Retinal pigment epithelial cell (primary cell): ENCODE measurements at places on chromosomes 3 and 15.

- DNase-seq, result no peak
These were observed 239.8 kb downstream of the ITPR1 start for GRCh38 chr3:4732925-4733324.

DNA sequence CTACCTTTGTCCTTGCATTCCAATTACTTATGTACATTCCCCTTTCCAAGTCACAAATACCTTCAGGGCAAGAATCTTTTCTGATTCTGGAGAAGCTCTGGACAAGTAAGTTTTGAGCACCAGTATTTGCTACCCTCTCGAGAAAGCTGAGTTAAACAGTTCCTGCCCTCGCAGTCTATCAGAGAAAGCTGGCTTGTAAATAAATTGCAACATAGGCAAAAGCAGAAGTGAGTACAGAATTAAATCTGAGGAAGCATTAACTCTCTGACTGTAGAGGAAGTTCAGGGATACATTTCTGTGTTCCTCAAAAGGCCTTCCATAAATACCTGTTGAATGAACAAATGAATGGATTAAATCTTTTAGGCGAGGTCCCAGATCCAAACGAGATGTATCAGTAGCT lies 1.2 kb downstream of the OSBPL11 start:
- no peak for DNase-seq

GRCh38 chr3:70218471-70218870 lies 94.0 kb downstream of the MDFIC2 start:
- no peak for DNase-seq

- DNase-seq, result no peak
These were observed 9.8 kb downstream of the RPL15 start for GRCh38 chr3:23926736-23927135.

- no peak for DNase-seq
These were observed 3.2 kb upstream of the PGPEP1L start for GRCh38 chr15:99010768-99011167.

DNA sequence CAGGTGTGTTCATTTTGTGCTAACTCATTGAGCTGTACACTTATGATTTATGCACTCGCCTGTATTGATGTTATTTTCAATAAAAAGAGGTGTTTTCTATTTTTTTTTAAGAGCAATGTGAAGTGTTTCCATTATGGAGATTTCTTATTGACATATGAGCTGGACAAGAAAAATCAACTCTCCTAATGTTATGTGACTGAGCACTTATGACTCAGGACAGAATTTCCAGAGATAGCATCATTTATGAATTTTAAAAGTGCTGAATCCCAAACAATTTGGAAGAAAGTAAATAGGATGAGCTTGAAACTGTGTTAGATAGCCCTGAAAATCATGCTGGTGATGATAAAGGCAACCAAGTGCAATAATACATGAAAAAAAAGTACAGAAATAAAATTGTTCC lies 118.9 kb downstream of the RFTN1 start:
- no peak for DNase-seq

DNA sequence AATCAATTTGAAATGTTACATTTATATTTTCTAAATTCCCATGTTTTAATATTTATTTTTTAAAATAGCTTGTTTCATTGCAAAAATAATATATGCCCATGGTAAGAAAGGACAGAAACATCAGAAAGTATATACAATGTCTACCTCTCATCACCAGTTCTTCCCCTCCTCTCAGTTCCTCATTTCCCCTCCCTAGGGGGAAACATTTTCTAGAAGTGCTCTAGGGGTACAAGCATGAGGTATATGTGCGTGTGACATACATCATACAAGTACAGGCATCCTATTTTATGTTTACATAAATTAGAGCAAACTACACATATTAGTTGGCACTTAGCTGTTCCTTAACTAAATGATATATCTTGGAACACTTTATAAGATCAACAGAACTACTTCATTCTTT lies 189.3 kb upstream of the VEPH1 start:
- no peak for DNase-seq

- DNase-seq, result no peak
These were observed 57.4 kb downstream of the APBA2 start for GRCh38 chr15:28943146-28943545.

- DNase-seq, result no peak
These were observed 227.8 kb downstream of the TBL1XR1 start for GRCh38 chr3:176969506-176969905.

- DNase-seq, result no peak
These were observed 130.3 kb downstream of the ATP8B4 start for GRCh38 chr15:49988766-49989165.

- DNase-seq, result no peak
These were observed 239.5 kb upstream of the MEIS2 start for GRCh38 chr15:37339856-37340255.

DNA sequence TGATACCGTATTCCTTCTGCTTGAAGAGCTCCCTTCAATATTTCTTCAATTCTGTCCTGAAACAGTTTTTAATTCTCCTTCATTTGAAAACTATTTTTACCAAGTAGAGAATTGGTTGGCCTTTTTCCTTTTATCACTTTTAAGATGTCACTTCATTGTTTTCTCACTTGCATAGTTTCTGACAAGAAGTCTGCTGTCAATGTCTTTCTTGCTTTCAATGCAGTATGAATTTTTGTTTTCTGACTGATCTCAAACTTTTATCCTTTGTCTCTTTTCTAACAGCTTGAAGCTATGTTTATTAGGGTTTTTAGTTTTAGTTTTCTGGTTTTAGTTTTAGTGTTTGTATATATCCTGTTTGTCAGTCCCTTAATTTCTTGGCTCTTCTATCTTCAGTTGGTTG lies 364.8 kb upstream of the TPRG1 start:
- no peak for DNase-seq

DNA sequence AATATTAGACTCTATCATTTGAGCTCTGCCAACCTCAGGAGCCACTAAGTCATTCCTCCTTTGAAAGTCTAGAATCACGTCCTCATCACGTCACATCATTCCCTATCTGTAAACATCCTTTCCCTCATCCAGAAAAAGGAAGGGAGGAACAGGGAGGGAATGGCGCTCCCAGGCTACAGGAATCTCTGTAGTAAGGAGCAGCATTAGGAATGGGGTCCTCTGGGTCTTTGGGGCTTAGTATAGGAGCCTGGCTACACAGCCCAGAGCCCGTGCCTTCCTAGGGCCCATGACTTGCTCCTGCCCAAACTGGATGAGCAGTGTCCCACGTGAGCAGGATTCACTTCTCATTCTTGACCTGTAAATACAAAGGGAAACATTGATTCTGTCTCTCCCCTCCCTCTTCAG lies 1.6 kb downstream of the TAGLN3 start:
- no peak for DNase-seq

GRCh38 chr3:184815046-184815930 lies 3.3 kb downstream of the VPS8 start:
- no peak for DNase-seq

DNA sequence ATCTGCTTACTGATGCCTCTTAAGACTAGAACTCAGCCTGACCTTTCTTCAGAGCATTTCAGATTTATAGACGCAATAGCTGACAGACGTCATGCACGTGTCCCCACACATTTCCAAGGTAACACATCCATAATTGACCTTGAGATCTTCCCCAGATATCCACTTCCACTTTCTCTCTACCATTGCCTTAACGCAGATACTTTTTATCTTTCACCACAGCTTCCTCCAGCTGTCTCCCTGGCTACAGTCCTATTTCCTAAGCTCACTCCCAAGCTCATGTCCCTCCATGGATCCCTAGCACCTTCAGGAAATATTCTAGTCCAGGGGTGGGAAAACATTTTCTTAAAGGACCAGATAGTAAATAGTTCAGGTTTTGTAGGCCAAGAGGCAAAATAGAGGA lies 173.0 kb upstream of the MITF start:
- DNase-seq, result no peak

DNA sequence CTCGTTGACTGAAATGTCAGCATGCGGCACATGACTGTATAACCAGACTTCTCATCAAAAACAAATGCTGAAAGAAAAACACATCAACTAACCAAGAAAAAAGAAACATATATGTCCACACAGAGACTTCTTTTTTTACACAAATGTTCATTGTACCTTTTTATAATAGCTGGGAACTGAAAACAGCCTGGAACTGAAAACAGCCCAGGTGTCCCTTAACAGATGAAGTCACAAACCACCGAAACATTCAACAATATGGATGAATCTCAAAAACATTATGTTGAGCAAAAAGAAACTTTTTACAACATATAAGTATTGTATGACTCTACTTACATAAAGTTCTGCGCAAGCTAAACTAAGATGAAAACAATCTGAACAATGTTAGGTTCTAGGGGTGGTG lies 20.6 kb downstream of the UBE3A start:
- DNase-seq, result no peak

DNA sequence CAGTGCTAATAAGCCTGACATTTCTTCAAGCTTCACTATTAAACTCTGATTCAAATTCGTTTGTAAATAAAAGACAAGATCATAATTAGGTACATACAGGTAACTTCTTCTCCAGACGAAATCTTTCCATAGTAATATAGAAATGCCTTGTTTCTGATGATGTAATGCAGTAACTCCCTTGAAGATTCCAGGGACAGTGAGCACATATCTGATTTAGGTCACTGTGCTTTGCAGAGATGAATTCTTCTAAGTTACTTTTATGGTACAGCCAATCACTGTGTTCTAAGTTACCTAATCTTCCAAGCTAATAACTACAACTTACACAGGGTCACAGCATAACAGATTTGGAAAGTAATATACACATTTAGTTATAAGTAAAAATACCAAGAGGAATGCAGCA lies 27.6 kb downstream of the SLC4A7 start:
- DNase-seq, result no peak

- no peak for DNase-seq
These were observed 2.7 kb downstream of the MSL2 start for GRCh38 chr3:136193278-136194054.

- no peak for DNase-seq
These were observed 178.2 kb upstream of the EOMES start for GRCh38 chr3:27900316-27900715.

DNA sequence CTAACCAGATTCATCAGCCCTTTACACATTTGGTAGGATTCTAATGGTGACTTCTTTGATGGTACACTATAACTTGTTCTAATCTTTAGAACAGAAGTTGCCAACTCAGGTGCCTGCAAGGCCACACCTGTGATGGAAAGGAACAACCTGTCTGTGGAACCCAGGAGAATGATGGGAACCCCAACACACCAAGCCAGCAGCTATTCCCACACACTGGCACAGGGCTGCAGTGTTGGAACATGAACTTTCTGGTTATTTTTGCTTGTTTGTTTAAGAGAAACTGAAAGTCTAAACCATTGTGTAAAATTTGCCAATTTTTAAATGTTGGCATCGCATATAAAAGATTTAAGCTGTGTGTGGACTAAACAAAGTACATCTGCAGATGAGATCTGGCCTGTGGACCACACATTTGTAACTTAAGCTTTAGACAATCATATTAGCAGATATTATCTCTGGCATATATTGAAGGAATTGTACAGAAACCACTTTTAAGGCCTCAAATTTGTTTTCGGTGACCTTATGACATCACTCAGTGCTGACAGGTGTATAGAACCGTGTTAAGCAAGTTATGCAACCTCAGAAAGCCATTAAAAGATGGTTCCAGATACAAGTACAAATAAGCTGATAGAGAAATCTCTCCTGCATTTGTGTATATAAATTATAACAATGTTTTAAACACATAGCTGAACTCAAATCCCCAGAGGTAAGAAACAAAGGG lies 242.9 kb downstream of the SLC9A9 start:
- DNase-seq, result no peak

- DNase-seq, result no peak
These were observed 607.9 kb upstream of the KCNMB2 start for GRCh38 chr3:177928172-177928873.

DNA sequence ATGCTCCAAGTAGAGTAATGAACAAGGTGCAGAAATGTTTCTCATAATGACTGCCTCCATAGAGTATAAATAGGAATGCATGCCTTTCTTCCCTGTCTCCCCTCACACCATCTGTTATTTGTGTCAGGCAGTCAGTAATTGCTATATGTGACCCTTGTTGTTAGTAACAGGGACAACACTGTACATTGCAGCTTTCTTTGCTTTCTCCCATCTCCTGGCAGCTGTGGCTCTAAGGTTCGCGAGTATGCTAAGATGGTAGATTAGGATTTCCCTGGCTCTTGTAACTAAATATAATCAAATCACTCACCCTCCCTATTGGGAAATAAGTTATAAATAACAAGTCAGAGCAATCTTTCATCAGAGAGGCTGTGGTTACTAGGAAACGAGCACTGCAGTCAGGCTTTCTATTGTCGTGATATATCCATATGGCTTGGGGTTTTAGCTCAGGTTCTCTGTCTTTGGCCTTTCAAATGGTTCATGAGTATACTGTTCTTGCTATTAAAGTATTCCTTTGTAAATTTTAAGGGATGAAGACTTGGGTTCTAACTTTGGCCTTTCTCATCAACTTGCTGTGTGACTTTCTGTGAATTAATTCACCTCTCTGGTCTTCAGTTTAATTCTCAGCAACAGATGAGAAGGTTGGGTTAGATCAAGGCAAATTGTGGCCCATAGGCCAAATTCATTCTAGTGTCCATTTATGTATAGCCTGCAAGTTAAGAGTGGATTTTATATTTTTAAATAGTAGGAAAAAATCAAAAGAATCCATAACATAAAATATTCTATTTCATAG lies 8.1 kb upstream of the MINDY4B start:
- no peak for DNase-seq

DNA sequence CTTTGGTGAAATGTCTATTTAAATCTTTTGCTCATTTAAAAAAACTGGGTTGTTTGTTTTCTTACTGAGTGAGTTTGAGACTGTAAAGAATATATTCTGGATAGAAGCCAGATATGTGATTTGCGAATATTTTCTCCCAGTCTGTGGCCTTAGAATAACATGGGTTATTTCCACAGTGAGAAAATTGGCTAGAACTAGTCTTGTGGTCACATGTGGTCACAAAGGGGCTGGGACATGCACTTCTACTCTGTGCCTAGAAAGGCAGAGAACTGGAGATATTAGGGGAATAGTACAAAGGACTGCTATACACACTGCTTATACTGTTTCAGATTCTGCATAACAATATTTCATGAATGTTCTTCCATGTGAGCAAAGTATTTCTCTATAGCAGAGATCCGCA lies 79.9 kb upstream of the RGMA start:
- DNase-seq, result no peak

DNA sequence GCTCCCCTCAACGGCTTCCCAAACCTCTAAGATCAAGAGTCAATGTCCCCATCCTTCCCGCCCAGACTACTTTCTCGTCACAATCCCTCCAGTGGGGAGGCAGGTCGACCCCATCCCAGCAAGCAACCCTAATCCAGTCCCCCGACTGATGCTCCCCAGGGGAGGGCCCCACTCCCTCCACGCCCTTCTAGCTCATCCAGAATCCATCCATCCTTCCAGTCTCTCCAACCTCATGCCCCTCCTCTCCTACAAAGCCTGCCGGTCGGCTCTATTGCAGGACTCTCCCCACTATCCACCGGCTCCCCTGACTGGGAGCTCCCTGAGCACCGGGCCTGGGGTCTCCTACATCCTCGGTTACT lies 1.3 kb downstream of the ADAMTS7 start:
- DNase-seq, result no peak

GRCh38 chr3:100875239-100875638 lies 118.0 kb downstream of the ABI3BP start:
- DNase-seq, result no peak

GRCh38 chr15:64341961-64342360 lies 14.0 kb downstream of the CSNK1G1 start:
- DNase-seq, result peak; percentile 67

- no peak for DNase-seq
These were observed 7.7 kb upstream of the STARD5 start for GRCh38 chr15:81331600-81331999.
